ENCODE measurements at places on chromosomes 7 and 10. TPM values are rescaled to one million over a fixed set of nuclear protein-coding genes. Genes with fewer than 3 reads are reported as not detected.

Gene METTL27
- 5.6 TPM for polyA plus RNA-seq

Gene UCMA
- not detected for polyA plus RNA-seq

DNA sequence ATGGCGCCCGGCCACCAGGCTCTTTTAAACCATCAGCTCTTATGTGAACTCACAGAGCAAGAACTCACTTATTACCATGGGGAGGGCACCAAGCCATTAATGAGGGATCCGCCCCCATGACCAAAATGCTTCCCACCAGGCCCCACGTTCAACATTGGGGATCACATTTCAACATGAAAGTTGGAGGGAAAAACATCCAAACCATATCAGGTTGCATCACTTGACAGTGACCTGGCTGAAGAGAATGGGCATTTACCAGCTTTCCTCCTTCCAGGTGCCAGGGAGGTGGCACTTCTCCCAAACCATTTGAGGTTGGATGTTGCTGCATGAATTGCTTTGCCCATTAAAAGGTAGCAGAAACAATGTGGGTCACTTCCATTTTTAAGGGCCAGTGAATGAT is 115.6 kb upstream of the TNS3 start:
- DNase-seq: no peak

GRCh38 chr7:66110856-66111255 is 3.8 kb upstream of the CRCP start:
- DNase-seq: no peak

DNA sequence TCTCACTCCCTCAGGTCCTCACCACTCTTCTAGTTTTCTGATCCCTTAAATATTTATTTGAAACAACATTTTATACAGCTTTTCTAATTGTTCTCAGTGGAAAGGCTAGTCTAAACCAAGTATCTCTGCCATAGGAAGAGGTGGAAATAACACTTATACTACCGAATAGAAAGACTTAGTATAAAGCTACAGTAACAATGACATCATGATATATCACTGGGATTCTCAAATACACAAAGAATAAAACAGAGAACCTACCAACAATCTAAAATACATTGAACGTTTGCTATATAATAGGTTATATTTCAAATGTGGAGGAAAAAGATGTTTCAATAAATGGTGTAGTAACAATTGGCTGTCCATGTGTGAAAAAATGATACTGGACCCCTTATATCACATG is 142.9 kb downstream of the KMT2C start:
- no peak for DNase-seq

- no peak for DNase-seq
These were observed 103.9 kb upstream of the STK17A start for GRCh38 chr7:43479042-43479441.

GRCh38 chr7:12094365-12094921 is 116.7 kb upstream of the TMEM106B start:
- DNase-seq: no peak
